ENCODE measurements at places on chromosomes 1 and 21. TPM values are rescaled to one million over a fixed set of nuclear protein-coding genes. Genes with fewer than 3 reads are reported as not detected.

Gene RAP1GAP
- 8.4 TPM for total RNA-seq

Gene OR2T11
- total RNA-seq: not detected

Gene C1orf141
- total RNA-seq: not detected

Gene KLHL17
- 2.9 TPM for total RNA-seq

Gene LGALS8
- 113 TPM for total RNA-seq

Gene ANGPTL7
- total RNA-seq: 4.8 TPM

Gene RHBG
- not detected for total RNA-seq

- no peak for DNase-seq
Measured at GRCh38 chr1:205301842-205302588, 19.5 kb downstream of the NUAK2 start.

- DNase-seq: no peak
Measured at GRCh38 chr1:19130468-19130867, 79.6 kb downstream of the UBR4 start.

DNA sequence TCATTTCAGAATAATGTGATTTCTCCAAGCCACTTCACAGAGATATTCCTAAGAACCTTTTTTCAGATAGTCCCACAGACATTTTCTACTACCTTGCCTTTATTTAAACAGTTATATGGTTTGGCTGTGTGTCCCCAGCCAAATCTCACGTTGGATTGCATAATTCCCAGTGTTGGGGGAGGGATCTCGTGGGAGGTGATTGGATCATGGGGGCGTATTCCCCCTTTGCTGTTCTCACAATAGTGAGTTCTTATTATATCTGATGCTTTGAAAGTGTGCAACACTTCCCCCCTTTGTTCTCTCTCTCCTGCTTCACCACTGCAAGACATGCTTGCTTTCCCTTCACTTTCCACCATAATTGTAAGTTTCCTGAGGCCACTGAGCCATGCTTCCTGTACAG lies 93.6 kb upstream of the ZNF678 start:
- no peak for DNase-seq

DNA sequence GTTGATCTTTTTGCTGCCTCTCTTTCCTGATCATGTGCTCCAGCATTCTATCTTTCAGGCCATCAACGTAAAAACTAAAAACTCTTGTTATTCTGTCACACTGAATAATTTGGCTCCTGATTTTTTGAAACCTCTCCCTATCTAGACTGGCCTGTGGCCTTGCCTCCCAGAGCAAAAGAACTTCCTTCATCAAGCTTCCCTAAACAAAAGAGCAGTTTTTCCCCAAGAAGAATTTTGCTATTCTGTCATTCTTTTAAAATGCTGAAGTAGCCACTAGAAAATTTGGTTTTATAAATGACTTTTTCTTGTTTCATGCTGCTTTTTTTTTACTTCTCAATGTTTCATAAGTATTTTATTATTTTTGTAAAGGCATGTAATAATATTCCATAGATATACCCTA lies 37.1 kb upstream of the CR2 start:
- DNase-seq: no peak

- peak; percentile 75 for DNase-seq
Measured at GRCh38 chr1:178037510-178038253, 56.2 kb upstream of the RASAL2 start.

- no peak for DNase-seq
Measured at GRCh38 chr1:81634294-81634693, 166.4 kb upstream of the ADGRL2 start.

DNA sequence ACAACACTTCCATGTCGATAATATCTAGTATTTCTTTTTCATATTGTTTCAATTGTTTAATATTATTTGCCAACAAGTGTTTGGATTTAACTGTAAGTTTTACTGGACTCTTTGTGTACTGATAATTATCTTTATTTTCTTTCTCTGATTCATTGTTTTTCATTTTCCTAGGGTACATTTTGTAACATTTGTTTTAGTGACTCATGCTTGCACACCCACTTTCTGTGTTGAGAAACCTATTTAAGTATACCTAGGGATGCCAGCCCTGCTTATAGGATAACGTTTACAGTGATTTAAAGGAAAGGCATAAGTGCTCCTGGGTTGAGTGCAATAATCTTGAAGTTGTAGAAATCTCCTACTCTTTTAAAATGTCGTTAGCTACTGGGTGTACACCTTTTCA lies 1386.0 kb upstream of the ADGRL4 start:
- no peak for DNase-seq

GRCh38 chr1:217482356-217483102 lies 148.4 kb downstream of the GPATCH2 start:
- DNase-seq: no peak

Data from right atrium auricular region (tissue), 2 donors.